Activated B cell treated with CpG ODN at 0.5 μM for 24 hours (primary cell): ENCODE measurements at places on chromosomes 13 and 19. TPM values are rescaled to one million over a fixed set of nuclear protein-coding genes. Genes with fewer than 3 reads are reported as not detected.

GRCh38 chr13:35909837-35910540, 221.2 kb downstream of the DCLK1 start:
- H3K36me3 ChIP-seq = no peaks in the 10 kb centered on the region
- no peak overlapping the region for H3K4me3 ChIP-seq
- no peak for DNase-seq
- H3K27me3 ChIP-seq = no peaks in the 10 kb centered on the region
- no peak overlapping the region for H3K27ac ChIP-seq
- H3K4me1 ChIP-seq = no peaks in the 10 kb centered on the region

DNA sequence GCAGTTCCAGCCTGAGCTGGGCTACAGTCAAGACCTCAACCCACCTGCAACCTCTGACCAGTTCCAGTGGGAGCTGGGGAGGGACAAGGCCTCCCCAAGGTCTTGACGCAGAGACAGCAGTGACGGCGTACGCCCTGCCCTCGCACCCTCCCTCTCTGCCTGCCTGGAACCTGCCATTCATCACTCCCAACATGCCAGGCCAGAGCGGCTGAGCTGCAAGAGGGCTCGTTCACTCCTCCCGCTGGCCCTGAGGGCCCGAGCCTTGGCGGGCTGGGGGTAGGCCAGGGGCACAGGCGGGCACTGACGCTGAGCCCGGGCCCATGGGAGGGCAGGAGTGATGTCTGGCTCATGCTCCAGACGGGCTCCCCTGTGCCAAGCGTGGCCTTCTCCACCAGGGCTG, 8.2 kb downstream of the NDUFA11 start:
- no peak overlapping the region for H3K27ac ChIP-seq
- peaks cover 3% of the 10 kb centered on the region for H3K27me3 ChIP-seq
- H3K4me3 ChIP-seq = no peak overlapping the region
- peaks cover 8% of the 10 kb centered on the region for H3K4me1 ChIP-seq
- DNase-seq = no peak

GRCh38 chr19:55146705-55147273, 2.2 kb downstream of the TNNT1 start:
- H3K27me3 ChIP-seq = peaks cover 46% of the 10 kb centered on the region
- no peaks in the 10 kb centered on the region for H3K36me3 ChIP-seq
- H3K4me1 ChIP-seq = peaks cover 2% of the 10 kb centered on the region

- no peak overlapping the region for H3K27ac ChIP-seq
- DNase-seq = no peak
- H3K36me3 ChIP-seq = no peaks in the 10 kb centered on the region
- H3K27me3 ChIP-seq = no peaks in the 10 kb centered on the region
- H3K4me3 ChIP-seq = no peak overlapping the region
- no peaks in the 10 kb centered on the region for H3K4me1 ChIP-seq
Measured at GRCh38 chr13:61144834-61145593, 270.6 kb downstream of the PCDH20 start.

DNA sequence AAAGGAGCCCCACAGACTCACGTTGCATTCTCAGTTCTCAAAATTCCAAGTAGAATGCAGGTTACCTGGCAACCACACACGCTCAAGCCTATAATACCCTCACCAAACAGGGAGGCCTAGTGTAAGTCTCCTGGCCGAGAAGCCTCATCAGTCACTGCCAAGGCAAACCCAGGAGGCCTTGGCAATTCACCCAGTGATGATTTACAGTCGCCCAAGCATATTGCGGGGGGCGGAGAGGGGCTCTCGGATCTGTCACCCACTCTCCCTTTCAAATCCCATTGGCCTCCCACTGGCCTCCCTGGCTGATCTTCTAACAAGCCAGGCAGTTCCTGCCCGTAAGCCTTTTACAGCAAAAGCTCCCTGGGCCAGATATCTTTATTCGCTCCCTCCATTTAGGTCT, 1.1 kb downstream of the AKAP8L start:
- H3K36me3 ChIP-seq = peaks cover 41% of the 10 kb centered on the region
- no peaks in the 10 kb centered on the region for H3K27me3 ChIP-seq
- peak overlapping the region; percentile 99 for H3K4me3 ChIP-seq

GRCh38 chr13:59906413-59907049, 257.2 kb downstream of the DIAPH3 start:
- H3K27me3 ChIP-seq = no peaks in the 10 kb centered on the region
- no peaks in the 10 kb centered on the region for H3K4me1 ChIP-seq
- H3K36me3 ChIP-seq = no peaks in the 10 kb centered on the region
- DNase-seq = no peak
- H3K27ac ChIP-seq = no peak overlapping the region

DNA sequence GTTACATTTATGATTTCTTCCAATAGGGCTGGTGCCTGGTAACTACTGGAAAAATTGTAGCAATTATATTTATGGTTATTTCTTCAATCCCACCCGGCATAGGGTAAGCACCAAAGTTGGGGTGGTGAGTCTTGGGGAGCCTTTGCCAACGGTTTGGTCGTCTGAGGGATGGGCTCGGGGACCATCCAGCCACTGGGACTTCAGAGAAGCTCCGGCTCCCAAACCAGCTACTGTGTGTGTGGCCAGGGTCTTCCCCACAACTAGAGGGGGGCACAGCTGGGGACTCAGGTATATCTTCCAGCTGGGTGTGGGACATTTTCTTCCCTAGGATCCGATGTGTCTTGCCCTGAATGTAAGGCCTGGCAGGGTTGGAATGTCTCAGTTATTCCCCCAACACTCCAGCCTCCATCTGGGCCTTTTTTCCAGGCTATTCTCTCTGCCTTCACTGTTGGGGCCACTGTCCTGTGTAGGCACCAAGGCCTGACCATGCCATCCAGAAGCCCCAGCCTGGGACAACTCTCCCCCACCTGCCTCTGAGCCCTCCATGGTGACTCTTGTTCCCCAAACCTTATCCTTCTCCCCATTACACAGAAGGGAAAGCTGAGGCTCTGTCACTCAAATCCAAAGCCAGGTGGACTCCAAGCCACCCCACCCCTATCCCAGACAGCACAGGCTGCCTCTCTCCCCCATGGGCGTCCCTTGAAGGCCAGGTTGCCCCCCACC, 1.1 kb upstream of the IFI30 start:
- no peaks in the 10 kb centered on the region for H3K27me3 ChIP-seq
- H3K27ac ChIP-seq = peak overlapping the region; percentile 92
- peak overlapping the region; percentile 94 for H3K4me3 ChIP-seq
- DNase-seq = no peak
- peaks cover 41% of the 10 kb centered on the region for H3K36me3 ChIP-seq

Gene OXGR1
- not detected in 2 replicates for total RNA-seq

Gene NALCN
- total RNA-seq = not detected in 2 replicates

Gene IFNL1
- not detected in 2 replicates for total RNA-seq
